ENCODE measurements at places on chromosomes 4 and X. TPM values are rescaled to one million over a fixed set of nuclear protein-coding genes. Genes with fewer than 3 reads are reported as not detected.
A peak's percentile ranks its signal among the peaks of the same experiment; 100 is the strongest.

GRCh38 chr4:28358606-28359005, 1498.0 kb downstream of the STIM2 start:
- DNase-seq, result no peak

- DNase-seq, result no peak
Measured at GRCh38 chr4:20272411-20272872, 20.7 kb downstream of the SLIT2 start.

DNA sequence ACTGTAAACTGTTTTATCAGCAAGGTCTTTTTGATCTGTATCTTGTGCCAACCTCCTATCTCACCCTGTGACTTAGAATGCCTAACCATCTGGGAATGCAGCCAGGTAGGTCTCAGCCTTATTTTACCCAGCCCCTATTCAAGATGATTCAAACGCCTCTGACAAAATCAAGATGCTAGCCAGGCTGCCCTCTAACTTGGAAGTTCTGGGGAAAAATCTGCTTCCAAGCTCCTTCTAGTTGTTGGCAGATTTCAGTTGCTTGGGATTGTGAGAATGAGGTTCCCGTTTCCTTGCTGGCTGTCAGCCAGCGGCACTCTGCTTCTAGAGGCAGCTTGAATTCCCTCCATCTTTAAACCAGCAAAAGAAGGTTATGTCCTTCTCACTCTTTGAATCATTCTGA, 34.7 kb downstream of the LUZP4 start:
- DNase-seq, result no peak

GRCh38 chrX:111348429-111348828, 63.6 kb downstream of the DCX start:
- DNase-seq, result no peak

DNA sequence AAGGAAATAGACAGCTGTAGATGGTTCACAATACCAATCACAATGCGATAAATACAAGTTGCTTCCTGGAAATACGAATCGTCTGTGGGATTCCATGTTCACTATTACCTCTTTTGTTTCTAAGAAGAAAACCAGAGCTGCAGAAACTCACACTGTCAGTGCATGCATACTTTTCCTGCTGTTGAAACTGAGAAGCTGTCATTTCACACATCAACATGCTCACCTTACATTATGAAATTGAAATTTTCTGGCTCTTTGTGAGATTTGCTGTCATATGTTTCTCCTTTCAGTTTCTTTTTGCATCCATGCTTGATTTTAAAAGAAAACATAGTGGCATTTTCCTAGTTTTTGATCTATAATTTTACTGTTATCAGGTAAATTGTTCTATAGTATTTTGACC, 418.3 kb upstream of the HTR2C start:
- DNase-seq, result no peak

SASH3 gene
- not detected for total RNA-seq

- no peak for DNase-seq
Measured at GRCh38 chr4:141246683-141247429, 26.2 kb downstream of the ZNF330 start.

DNA sequence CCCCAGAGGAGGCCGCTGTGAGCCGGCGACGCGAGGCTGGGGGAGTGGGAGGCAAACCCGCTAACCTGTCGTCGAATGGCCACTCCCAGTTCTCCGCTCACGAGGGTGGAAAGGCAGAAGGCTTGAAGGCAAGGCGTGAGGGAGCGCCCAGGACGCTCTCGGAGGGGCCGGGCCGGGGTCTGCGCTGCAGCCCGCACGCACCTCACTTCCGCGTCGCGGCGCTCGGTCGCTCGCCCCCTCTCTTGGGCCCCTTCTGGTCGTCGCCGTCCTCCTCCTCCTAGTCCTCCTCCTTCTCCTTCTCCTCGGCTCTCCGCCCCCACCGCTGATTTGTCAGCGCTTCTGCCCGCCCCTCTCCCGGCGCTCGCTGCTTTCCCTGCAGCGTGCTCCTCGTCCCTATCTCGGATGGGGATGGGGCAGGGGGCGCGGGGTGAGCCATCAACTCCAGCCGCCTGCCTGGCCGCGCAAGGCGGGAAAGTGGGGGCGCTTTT, at the start of gene SNCA:
Gene SNCA, minus strand, starts transcription at position 265 of the 488 bp plus-strand sequence. CDS start 1,494 bp downstream, outside the sequence.
- peak; percentile 21 for DNase-seq

GPR119 gene
- not detected for total RNA-seq

Data from RPMI7951 (cell line).